Left hindlimb (tissue), 1 donor: ENCODE measurements at places on chromosomes 7 and 10.
A peak's percentile ranks its signal among the peaks of the same experiment; 100 is the strongest.

- DNase-seq: no peak
Measured at GRCh38 chr7:98165827-98166667, 45.2 kb upstream of the BHLHA15 start.

- DNase-seq: no peak
Measured at GRCh38 chr7:7212612-7213011, 30.3 kb downstream of the C1GALT1 start.

DNA sequence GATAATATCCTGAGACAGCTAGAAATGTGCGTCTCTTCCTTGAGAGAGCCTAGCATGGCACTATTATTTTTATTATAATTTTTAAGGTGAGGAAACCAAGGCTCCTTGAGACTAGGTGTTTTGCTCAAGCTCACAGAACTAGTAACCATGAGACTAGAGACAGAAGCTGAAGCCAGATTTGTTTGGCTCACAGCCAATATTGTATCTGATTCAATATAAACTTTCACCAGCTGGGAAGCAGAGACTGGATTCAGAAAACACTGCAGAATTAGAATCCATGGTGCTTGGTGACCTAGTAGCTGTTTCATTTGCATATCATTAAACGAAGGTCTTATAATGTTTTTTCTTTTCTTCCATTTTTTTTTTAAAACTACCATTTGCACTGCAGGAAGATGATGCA is 64.4 kb downstream of the DNAJB9 start:
- no peak for DNase-seq

GRCh38 chr10:32308027-32308603 is 38.8 kb downstream of the EPC1 start:
- no peak for DNase-seq

DNA sequence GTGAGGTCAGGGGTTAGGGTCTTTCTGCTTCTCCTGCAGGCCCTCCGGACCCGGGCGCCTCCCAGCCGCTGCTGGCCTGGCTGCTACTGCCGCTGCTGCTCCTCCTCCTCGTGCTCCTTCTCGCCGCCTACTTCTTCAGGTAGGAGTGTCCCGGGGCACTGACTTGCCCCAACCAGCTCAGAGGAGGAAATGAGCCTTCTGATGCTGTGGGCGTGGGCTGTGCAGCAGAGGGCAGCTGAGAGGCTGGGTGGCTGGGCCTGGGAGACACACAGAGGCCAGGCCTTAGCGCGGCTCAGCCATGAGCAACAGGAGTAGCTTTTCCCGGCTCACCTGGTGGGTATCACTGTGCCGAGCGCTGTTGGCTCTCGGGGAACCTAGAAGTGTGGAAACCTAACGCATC is 78.9 kb downstream of the MKI67 start:
- peak; percentile 59 for DNase-seq

GRCh38 chr7:71157757-71158156 is 25.8 kb downstream of the GALNT17 start:
- no peak for DNase-seq

DNA sequence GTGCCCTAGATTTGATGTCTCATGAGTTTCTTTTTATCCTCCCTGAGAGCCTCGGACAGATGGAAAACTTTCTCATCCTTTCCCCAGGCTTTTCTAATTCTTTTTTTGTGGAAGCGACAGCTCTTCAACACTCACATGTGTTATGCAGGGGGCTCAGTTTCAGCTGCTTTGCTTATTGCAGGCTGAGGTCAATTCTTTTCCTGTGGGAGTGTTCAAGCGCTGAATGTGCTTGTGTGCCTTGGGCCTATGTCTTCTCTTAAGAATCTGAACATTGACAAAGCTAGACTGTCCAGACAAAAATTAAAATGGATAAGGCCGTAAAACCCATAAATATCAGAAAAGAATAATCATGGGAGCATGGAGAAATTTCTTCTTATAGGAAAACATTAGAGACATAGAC is 125.2 kb upstream of the STEAP4 start:
- DNase-seq: no peak

- DNase-seq: no peak
Measured at GRCh38 chr7:103772171-103772773, 217.2 kb downstream of the RELN start.

DNA sequence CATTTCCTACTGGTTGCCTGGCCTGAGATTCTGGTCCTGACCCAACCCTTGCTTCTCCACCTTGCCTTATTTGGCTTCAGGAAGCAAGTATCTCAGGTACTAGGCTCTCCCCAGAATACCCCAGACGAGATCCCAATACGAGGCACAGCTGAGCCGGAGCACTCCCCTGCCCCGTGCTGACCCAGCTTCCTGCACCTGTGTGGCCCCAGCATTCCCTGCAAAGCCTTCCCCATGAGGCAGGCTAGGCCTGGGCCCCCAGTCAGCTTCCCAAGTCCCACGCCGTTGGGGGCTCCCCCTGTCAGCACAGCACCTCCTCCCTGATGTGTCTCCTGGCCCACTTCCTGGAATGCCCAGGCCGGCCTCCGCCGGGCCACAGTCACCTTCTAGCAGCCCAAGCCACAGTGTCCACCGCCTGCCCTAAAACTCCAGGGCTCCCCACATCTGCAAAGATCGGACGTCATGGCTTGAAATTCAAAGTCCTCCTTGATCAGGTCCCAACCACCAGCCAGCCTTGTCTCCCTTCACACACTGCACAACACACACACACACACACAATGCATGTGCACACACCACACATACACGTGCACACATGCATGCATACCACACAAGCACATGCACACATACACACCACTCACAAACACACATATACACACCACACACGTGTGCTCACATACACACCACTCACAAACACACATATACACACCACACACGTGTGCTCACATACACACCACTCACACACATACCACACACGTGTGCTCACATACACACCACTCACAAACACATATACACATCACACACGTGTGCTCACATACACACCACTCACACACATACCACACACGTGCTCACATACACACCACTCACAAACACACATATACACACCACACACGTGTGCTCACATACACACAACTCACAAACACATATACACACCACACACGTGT is 78.9 kb upstream of the FOXK1 start:
- DNase-seq: no peak

DNA sequence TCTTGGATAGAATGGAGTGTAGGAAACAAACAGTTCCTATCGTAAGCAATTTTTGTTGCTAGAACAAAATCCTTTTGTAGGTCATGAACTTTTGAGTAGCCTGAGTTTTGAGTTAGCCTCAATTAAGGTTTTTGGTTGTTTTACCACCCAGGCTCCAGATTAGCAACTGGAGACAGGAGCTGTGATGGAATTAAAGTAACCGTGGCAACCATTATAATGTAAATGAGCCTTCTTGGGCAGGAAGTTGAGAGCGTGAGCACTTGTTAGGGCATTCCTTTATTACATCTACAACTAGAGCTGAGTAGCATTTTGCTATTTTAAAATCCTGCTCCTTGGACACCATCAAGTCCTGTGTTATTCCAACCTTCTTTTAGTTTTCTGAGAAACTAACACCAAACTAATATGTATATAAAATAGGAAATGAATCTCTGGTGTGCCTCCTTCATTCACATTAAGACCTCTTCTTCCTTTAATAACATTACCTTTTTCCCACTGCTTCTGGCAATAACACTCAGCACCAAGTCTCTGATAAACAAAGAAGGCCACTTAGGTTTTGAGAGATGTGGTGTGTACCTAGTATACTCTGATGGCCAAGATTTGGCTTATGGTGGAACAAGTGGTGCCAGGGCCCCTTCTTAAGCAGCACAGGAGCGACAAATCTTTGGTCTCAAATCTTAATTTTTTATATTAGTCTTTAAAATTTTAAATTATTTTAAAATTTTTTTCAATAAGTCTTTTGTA is 34.0 kb downstream of the AHCYL2 start:
- no peak for DNase-seq

DNA sequence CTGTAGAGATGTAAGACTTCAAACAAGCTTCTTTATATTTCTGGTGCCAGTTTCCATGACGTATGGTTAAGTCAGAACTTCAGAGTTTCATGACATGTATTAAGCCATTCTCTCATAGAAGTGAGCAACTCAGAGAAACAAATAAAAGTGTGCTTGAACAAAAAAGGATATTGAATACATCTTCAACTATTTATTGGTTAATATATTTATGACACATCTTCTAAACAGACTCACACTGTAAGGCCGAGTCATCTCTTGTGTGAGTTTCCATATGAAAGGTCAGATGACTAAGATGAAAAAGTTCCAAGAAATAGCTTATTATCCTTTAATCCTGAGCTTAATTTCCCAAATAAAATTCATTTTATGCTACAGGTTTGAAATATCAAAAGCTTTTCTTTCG is 105.5 kb upstream of the CSTF2T start:
- no peak for DNase-seq

- no peak for DNase-seq
Measured at GRCh38 chr7:128203710-128204214, 37.3 kb upstream of the LEP start.

- DNase-seq: no peak
Measured at GRCh38 chr7:75955331-75955955, 39.0 kb downstream of the TMEM120A start.

GRCh38 chr7:153422291-153423209 is 629.6 kb upstream of the DPP6 start:
- no peak for DNase-seq

DNA sequence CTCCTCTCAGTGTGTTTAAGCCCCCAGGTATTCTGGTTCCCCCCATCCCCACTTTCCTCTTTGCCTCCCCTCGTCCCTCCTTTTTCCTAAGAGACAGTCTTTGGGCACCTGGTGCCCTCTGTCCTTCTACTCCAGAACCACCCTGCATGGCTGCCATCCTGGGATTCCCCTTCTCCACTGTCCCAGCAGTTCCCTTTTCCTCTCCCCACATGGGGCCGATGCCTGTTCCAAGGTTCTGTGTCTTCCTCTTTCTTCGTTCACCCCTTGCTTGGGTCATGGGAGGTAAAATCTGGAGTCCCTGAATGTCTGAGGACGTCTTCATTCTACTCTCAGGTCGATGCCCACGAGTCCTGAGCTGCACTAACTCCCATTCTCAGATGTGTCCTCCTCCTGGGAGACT is 120.8 kb downstream of the TAX1BP1 start:
- no peak for DNase-seq

GRCh38 chr7:94330269-94331020 is 64.2 kb upstream of the COL1A2 start:
- DNase-seq: no peak

GRCh38 chr7:95594185-95594584 is 2.1 kb downstream of the PDK4 start:
- no peak for DNase-seq

GRCh38 chr7:7920481-7920880 is 48.1 kb upstream of the GLCCI1 start:
- no peak for DNase-seq

DNA sequence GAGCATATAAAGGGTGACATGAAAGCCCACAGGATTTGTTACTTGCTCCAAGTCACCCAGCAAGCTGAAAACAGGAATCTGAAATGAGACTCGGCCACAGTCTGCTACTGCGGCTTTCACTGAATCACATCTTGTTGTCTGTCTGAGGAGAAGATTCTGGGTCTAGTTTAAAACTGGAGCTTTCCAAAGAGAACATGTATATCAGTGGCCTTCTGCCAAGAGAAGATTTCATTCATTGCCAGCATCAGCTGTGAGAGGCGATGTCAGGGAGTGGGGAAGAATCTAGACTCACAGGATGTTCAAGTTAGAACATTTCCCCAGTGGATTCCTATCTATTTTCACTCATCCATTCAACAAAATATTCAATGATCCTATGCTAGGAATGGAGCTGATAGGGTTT is 122.8 kb downstream of the GALNT17 start:
- no peak for DNase-seq

DNA sequence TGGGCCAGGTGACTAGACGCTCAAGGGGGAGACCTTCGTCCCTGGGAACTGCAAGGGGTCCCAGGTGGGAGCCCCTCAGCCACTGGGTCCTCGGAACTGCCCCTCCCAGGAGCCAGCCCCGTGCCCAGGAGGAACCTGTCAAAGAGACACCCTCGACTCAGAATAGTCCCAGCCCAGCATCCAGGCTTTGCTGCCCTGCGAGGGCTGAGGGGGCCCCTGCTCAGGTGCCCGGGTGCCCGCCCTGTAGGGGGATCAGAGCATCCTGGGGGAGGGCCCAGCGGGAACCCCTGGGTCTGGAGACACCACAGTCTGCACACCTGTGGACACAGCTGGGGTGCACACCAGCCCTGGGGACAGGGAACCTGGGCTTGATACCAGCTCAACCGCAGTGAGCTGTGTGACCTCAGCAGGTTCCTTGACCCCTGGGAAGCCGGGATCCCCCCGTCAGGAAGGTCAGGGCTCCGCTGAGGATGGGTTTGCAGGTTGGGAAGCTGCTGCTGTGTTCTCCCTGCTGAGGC is 407 bp downstream of the ELN start:
- DNase-seq: peak; percentile 57

DNA sequence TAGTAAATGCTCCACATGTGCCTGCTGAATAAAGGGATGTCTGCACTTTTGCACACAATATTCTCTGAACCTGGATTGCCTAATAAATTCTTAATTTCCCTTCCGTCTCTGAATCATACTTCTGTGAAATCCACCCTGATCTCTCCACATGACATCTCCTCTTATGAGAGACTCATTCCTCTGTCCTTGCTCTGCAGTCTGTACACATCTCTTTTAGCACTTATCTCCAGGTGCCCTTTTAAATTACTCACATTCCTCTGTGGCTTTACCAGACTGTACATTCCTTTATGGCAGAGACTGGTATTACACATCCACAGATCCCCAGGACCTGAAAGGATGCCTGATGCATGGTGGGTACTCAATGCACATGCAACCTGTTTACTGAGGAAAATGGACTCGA is 527.6 kb downstream of the PHTF2 start:
- DNase-seq: no peak
